ENCODE measurements at places on chromosomes 3 and 15. TPM values are rescaled to one million over a fixed set of nuclear protein-coding genes. Genes with fewer than 3 reads are reported as not detected.

HCN4 gene
- total RNA-seq = not detected

NLGN1 gene
- not detected for total RNA-seq

GRCh38 chr3:172622156-172622555, 88.7 kb downstream of the NCEH1 start:
- H3K27me3 ChIP-seq = no peaks in the 10 kb centered on the region
- H3K4me3 ChIP-seq = no peak overlapping the region
- H3K27ac ChIP-seq = no peak overlapping the region
- no peaks in the 10 kb centered on the region for H3K36me3 ChIP-seq
- DNase-seq = no peak
- H3K4me1 ChIP-seq = no peaks in the 10 kb centered on the region

GRCh38 chr3:9069971-9070370, 106.7 kb upstream of the RAD18 start:
- DNase-seq = no peak
- no peaks in the 10 kb centered on the region for H3K36me3 ChIP-seq
- H3K4me1 ChIP-seq = no peaks in the 10 kb centered on the region

- no peak for DNase-seq
- H3K4me3 ChIP-seq = no peak overlapping the region
- H3K4me1 ChIP-seq = no peaks in the 10 kb centered on the region
These were observed 26.4 kb downstream of the GRIP2 start for GRCh38 chr3:14513566-14514322.

CD200R1 gene
- 11.2 TPM for total RNA-seq

Measured in naive thymus-derived CD4-positive, alpha-beta T cell (primary cell).